ENCODE measurements at places on chromosomes 7 and 10.
A peak's percentile ranks its signal among the peaks of the same experiment; 100 is the strongest.

GRCh38 chr7:13336227-13336626 is 648.8 kb downstream of the ARL4A start:
- no peak for DNase-seq

- DNase-seq = no peak
These were observed 6.6 kb downstream of the NPC1L1 start for GRCh38 chr7:44534501-44534900.

DNA sequence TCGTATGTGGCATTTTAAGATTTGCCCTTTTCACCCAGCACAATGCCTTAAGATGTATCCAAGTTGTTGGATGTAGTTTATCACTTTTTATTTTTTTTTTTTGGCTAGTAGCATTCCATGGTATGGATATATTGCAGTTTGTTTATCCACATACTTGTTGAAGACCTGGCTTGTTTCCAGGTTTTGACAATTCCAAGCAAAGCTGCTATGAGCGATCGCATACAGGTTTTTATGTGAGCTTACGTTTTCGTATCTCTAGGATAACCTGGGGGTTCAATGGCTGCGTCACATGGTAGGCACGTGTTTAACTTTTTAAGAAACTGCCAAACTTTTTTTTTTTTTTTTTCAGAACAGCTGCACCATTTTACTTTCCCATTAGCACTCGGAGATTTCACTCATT is 32.2 kb downstream of the BAIAP2L1 start:
- DNase-seq = no peak

GRCh38 chr10:31319602-31320549 is 860 bp downstream of the ZEB1 start:
- DNase-seq = peak; percentile 19

- DNase-seq = no peak
These were observed 114.5 kb downstream of the INSYN2A start for GRCh38 chr10:127081851-127082345.

DNA sequence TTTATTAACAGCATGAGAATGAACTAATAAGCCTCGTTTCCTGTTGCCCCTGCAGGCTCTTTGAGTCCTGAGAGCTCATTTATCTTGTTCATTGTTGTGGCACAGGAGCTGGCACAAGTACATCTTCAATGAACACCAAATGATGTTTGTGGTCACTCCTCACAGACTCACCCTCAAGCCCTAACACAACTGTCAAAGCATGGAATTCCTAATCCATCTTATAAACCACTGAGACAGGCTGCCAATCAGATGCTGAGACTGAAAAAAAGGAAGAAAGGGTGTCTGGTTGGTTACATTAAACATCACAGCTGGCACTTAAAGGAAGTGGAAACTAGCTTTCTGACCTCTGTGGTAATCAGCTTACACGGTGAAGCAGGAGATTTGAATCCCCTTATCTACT is 7.7 kb upstream of the CCDC172 start:
- DNase-seq = no peak

- no peak for DNase-seq
These were observed 2.4 kb downstream of the SORBS1 start for GRCh38 chr10:95558593-95559320.

DNA sequence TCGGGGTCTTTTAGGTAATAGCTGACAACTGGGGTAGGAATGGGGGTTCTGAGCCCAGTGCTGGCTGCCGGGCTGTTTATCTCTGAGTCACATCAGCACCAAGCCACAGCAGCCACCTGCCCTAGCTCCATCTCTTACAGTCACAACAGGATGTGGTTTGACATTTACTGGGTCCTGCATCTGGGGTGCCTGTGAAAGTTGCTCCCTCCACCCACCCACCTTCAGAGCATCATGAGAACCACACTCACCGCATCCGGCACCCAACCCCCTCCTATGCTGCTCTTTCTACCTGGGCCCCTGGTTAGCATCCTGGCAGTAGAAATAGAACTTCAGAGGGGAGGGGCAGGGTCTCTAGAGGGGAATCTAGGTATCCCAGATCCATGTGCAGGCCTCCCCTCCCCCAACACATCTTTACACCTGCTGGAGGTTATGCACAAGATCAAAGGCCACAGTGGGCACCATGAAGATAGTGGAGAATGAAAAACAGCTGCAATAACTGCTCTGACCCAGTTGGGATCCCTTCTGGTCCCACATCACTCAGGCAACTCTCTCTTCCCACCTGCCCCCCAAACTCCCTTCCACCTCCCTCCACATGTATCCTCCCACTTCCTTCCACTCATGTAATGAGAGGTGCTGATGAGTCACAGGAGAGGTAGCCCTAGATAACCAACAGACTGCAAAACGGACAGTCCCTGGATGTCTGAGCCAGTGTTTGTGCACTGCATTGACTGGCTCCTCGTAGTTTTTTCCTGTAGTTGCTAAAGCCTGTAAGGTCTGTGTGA is 38.2 kb downstream of the PRSS2 start:
- peak; percentile 91 for DNase-seq

DNA sequence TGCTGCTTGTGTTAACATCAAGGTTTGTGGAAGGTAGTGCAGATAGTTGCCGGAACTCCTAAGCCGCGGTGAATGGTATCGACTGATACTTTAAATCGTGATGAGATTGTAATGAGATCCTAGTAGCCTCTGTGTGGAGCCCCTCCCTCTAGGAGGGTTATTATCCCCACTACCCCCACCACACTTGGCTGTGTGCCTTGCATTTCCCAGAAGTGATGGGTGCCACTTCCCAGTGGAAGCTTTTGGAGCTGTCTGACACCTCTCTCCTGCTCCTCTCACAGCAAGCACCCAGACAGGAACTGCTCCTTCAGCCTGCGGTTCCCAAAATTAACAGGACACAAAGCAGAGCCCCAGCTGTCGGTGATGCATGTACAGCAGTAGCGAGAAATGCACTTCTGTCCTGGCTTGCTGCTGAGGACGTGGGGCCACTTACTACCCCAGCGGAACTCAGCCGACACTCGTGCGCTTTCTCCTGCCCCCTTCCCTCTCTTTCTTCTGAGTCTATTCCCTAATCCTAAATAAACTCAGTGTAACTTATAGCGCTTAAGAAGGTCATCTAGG is 52.5 kb downstream of the PRKAG2 start:
- no peak for DNase-seq

- no peak for DNase-seq
These were observed at the start of gene CPA1 for GRCh38 chr7:130379921-130380860. Gene CPA1, plus strand, starts transcription at chr7:130380494. Its CDS starts 27 bp downstream, at chr7:130380521.

DNA sequence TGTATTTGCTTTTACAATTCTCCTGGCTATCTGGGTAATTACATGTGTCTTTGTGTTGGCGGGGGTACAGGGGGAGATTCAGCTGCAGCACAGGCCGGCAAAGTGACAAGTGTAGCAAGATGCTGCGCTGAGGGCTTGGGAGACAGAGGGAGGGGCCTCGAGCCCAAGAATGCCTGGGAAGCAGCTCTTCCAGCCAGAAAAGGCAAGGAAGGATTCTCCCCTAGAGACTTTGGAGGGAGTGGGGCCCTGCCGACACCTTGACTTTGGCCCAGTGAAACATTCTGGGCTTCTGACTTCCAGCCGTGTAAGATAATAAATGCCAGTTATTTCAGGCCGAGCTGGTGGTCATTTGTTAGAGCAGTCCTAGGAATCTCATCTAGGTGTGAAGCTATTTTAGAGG is 7.2 kb upstream of the REPIN1 start:
- DNase-seq = no peak

DNA sequence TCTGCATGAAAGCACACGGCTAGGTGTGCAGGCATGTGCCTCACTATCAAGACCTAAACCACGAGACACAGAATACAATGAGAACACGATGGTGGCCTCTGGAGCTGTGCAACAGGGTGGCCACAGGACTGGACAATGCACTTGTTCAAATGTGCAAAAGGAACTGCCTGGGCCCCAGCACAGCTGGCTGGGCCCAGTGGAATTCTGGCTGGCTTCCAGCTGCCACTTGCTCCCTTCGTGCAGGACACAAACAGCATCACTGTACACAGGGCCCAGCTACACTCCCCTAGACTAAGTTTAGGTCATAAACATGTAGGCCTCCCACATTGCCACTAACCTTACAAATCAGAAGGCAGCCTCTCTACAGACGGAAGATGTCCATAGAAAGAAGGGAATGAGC is 23.4 kb downstream of the DOCK4 start:
- DNase-seq = no peak

GRCh38 chr10:99859585-99859984 is 77.1 kb downstream of the ABCC2 start:
- DNase-seq = no peak

DNA sequence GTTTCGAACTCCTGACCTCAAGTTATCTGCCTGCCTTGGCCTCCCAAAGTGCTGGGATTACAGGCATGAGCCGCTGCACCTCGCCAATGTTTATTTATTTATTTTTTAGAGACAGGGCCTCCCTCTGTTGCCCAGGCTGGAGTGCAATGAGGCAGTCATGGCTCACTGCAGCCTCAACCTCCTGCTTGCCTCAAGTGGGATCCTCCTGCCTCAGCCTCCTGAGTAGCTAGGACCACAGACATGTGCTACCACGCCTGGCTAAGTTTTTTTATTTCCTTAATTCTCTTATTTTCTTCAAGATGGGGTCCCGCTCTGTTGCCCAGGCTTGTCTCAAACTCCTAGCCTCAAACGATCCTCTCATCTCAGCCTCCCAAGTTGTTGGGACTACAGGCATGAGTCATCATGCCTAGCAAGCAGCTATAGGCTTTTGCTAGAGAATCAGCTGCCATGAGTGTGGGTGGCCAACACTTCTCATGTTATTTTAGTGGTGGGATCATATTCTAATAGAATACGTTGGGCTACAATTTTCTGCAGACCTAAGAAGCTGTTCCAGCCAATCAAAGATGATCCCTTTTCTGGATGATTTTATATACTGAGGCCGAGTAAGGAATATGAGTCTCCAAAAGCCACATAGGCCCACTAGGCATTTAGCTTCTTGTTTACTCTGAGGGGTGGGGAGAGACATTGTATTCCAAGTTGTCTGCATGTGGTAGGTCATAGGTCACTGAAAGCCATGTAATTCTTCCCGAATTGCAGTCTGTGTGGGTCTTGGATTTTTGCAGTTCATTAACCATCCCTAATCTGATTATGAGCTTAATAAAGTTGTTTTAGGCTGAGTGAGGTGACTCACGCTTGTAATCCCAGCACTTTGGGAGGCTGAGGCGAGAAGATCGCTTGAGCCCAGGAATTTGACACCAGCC is 7.6 kb upstream of the TMEM248 start:
- no peak for DNase-seq

- DNase-seq = no peak
These were observed 46.0 kb downstream of the GBF1 start for GRCh38 chr10:102291221-102291905.

- DNase-seq = no peak
These were observed 8.4 kb upstream of the TMEM254 start for GRCh38 chr10:80070057-80070456.

GRCh38 chr10:104630731-104631130 is 10.4 kb upstream of the SORCS3 start:
- no peak for DNase-seq

- no peak for DNase-seq
These were observed 251.5 kb downstream of the LRMDA start for GRCh38 chr10:75682649-75683557.

GRCh38 chr7:7662527-7662926 is 22.0 kb downstream of the UMAD1 start:
- no peak for DNase-seq

DNA sequence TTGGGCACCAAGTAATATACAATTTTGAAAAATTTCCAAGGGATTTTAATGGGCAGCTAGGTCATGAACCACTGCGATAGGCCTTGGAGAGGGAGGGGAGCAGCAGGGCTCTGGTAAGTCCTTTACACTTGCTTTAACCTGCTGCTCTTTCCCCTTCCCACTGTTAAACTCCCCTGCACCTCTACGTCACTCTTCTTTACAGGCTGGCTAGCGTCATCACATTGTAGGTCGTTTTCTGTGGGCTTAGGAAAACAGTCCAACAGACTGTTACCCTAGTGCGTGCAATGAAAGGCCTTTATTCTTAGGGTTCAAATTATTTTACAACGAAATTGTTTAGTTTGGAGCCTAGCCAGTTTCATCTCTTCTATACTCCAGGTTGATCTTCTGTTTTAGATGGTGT is 235.7 kb downstream of the AUTS2 start:
- DNase-seq = no peak

DNA sequence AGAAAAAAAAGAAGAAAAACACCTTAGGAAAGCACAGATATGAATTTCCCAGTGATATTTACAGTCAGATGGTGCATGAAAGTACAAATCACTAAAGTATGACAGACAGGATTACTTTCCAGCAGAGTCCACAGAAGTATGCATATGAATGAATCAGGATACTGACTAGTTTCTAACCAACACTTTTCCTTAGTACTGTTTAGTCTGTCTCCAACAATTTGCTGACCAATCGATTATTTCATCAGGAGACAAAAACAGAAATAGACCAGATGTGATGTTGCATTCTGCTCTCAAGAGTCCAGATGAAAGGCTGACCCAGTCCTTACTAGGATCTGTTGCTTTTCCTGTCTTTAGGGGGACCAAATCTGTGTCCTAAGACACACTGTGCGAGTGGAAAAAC is 14.6 kb downstream of the SLC35B4 start:
- no peak for DNase-seq

- DNase-seq = no peak
These were observed 969.6 kb downstream of the LRMDA start for GRCh38 chr10:76401006-76401405.

- no peak for DNase-seq
These were observed 141.7 kb downstream of the KAT6B start for GRCh38 chr10:74967911-74968666.

- DNase-seq = no peak
These were observed 307.3 kb downstream of the CAMK1D start for GRCh38 chr10:12656518-12657142.

GRCh38 chr7:133727476-133728214 is 399.5 kb upstream of the LRGUK start:
- DNase-seq = no peak

DNA sequence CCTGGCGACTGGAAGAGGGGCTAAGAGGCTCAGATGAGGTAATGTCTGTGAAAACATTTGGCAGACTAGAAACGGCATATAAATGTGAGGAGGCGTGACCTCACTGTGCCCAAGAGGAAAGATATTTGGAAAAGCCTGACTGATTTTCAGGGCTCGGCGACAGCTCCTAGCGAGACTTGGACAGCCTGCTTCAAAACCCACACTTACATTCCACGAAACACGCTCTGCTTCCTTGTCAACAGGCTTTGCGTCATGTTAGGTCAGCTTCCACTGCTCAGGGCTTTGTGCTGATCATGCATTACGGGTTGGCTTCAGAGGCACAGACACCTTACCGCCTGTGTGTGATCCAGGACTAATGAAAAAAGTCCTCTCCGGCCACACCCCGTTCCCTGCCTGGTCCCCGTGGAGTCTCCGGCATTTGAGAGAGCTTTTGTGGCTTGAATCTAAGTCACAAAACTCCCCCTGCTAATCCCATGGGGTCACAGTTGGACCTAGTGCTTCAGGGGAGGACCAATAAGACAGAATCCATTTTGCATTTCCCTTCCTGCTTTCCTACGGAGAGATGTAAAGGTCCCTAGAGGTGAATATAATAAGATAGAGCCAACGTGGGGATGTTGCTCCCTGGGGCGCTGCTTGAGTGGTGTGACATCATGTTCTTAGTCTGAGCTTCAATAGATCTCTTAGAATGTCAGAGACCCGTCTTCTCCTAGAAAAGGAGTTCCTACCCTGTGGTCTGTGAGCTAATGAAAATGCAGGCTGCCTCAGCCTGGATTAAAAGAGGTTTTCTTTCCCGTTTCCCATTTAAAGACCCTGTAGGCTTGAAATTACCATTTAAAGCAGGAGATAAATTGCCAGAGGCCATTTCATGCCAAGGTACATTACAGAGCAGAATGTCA is 25.5 kb downstream of the FGFBP3 start:
- DNase-seq = no peak
